T-helper 17 cell (primary cell): ENCODE measurements at places on chromosomes 12 and 14.
A peak's percentile ranks its signal among the peaks of the same experiment; 100 is the strongest.

DNA sequence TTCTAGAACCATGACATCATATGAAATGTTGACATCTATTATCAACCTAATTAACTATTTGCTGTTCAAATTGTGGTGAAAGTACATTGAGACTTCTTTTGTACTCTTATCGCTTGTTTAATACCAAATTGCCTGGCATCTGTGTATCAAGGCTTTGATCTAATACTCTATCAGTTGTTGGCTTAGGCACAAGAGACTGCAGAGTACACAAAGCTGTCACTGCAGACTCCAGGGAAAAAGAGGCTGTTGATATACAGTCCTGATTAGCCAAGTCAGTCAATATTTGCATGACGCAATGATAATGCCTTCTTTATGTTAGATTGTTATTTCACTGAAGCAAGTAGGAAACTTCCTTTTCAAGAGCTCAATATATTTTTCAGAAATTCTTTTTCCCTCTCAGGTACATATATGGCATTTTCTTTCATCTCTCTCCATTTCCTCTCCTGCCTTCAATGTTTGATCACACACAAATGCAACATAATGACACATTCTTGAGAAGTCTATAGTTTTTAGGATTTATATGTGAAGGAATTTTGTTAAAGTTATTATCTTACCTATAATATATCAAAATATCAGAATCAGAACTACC, 32.3 kb upstream of the PTCSC3 start:
- H3K36me3 ChIP-seq: no peaks in the 10 kb centered on the region
- no peak overlapping the region for H3K4me3 ChIP-seq
- peaks cover 12% of the 10 kb centered on the region for H3K27me3 ChIP-seq
- no peaks in the 10 kb centered on the region for H3K4me1 ChIP-seq
- H3K27ac ChIP-seq: no peak overlapping the region
- DNase-seq: no peak

GRCh38 chr14:64265222-64265621, 28.9 kb downstream of the ESR2 start:
- H3K4me3 ChIP-seq: no peak overlapping the region
- H3K36me3 ChIP-seq: no peaks in the 10 kb centered on the region
- H3K4me1 ChIP-seq: peaks cover 13% of the 10 kb centered on the region

DNA sequence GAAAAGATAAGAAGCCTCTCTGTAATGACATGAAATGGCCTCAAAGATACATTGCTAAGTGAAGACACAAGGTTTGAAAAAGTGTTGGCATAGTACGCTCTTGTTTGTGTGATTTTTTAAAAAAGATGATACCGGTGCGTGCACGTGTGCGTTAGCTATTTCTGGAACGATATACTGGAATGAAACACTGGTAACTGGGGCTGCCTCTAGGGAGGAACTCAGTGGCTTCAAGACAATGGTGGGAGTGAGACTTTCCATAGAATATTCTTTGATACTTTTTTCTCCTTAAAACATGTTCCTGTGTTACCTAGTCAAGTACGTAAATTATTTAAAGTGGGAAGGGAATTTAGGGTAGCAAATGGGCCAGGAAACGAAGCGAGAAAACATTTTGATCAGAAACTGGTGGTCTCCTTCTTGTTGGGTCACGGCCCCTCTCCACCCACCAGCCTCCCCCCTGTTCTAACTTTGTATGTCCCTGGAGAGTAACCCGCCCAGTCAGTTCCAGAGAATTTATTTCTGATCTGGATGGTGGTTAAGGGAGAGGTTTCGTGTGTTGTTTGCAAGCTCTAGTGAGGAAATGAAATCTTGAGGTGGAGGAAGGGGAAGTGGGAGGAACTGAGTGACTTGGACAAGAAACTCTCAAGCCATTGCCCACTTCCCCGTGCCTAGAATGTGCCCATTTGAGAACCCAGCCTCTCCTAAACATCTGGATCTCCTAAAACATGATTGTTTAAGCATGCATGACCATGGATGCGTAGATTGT, 6.6 kb downstream of the FGF6 start:
- H3K27me3 ChIP-seq: peaks cover 20% of the 10 kb centered on the region
- H3K27ac ChIP-seq: no peak overlapping the region
- no peak overlapping the region for H3K4me3 ChIP-seq
- H3K36me3 ChIP-seq: no peaks in the 10 kb centered on the region
- peaks cover 9% of the 10 kb centered on the region for H3K4me1 ChIP-seq

GRCh38 chr12:104478396-104479122, 21.8 kb downstream of the CHST11 start:
- peak overlapping the region; percentile 95 for H3K4me3 ChIP-seq
- no peak for DNase-seq
- peak overlapping the region; percentile 97 for H3K27ac ChIP-seq
- no peaks in the 10 kb centered on the region for H3K27me3 ChIP-seq
- peaks cover 4% of the 10 kb centered on the region for H3K36me3 ChIP-seq

GRCh38 chr12:56222531-56222895, 791 bp upstream of the RNF41 start:
- no peaks in the 10 kb centered on the region for H3K27me3 ChIP-seq
- H3K4me1 ChIP-seq: peaks cover 40% of the 10 kb centered on the region
- DNase-seq: no peak
- peak overlapping the region; percentile 98 for H3K4me3 ChIP-seq
